HFFc6 (cell line): ENCODE measurements at places on chromosomes 16 and 17. TPM values are rescaled to one million over a fixed set of nuclear protein-coding genes. Genes with fewer than 3 reads are reported as not detected.

Gene NPIPA2
- total RNA-seq: 1.4 to 2.0 TPM (median 1.4 TPM) in 3 replicates

Gene C17orf100
- 1.1 to 1.7 TPM (median 1.2 TPM) in 3 replicates for total RNA-seq

Gene KRTAP2-1
- not detected in 3 replicates for total RNA-seq

Gene ZNF205
- 8.9 to 11.2 TPM (median 9.1 TPM) in 3 replicates for total RNA-seq

Gene TIMM22
- total RNA-seq: 17.7 and 18.5 TPM in 2 replicates

Gene BMERB1
- 23.1 and 31.6 TPM in 2 replicates for total RNA-seq

DNA sequence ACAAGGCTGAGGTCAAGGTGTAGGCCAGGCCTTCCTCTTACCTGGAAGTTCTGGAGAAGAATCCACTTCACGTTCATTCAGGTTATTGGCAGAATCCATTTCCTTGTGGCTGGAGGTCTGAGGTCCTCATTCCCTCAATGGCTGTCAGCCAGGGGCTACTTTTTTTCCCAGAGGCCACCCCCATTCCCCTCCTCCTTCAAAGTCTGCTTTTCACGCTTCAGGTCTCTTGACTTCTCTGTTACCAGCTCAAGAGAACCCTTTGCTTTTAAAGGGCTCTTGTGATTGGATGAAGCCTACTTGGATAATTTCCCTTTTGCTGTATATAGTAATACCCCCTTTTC, 55.1 kb upstream of the LGALS9 start:
- peaks cover 51% of the 10 kb centered on the region for H3K4me1 ChIP-seq
- no peak overlapping the region for H3K4me3 ChIP-seq
- H3K27me3 ChIP-seq: no peaks in the 10 kb centered on the region
- H3K27ac ChIP-seq: no peak overlapping the region

DNA sequence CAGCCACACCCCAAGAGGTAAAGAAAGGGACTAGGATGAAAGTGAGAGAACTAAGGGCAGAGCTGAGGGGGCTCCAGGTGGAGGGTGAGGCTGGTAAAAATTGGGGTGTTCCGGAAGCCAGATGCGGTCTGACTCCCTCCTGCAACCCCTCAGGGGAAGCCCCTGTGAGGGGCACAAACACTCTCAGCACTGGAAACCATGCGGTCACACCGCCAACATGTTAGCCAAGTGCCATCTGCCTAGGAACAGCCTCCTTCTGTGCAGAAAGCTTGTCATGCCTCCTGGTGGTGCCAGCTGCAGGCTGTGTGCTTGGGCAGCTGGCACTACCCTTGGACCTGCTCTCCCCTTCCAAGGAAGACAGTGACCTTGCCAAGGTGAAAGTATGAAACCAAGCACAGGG, 83.5 kb upstream of the RPL38 start:
- no peaks in the 10 kb centered on the region for H3K4me1 ChIP-seq
- no peak overlapping the region for H3K4me3 ChIP-seq
- H3K27ac ChIP-seq: no peak overlapping the region
- H3K27me3 ChIP-seq: peaks cover 7% of the 10 kb centered on the region
- H3K36me3 ChIP-seq: no peaks in the 10 kb centered on the region; the same call in none of the 2 replicates

GRCh38 chr17:2084766-2085647, 30.1 kb downstream of the HIC1 start:
- H3K36me3 ChIP-seq: peaks cover 15% of the 10 kb centered on the region
- H3K27me3 ChIP-seq: peaks cover 3% of the 10 kb centered on the region
- peak; percentile 79 for DNase-seq
- H3K4me3 ChIP-seq: peak overlapping the region; percentile 50
- H3K27ac ChIP-seq: peak overlapping the region; percentile 94
- peaks cover 92% of the 10 kb centered on the region for H3K4me1 ChIP-seq

- no peak overlapping the region for H3K4me3 ChIP-seq
- peaks cover 2% of the 10 kb centered on the region; the same call in 1 of the 2 replicates for H3K27me3 ChIP-seq
- DNase-seq: peak; percentile 58
- H3K27ac ChIP-seq: no peak overlapping the region
- peaks cover 24% of the 10 kb centered on the region for H3K4me1 ChIP-seq
These were observed 61.6 kb downstream of the RGS9 start for GRCh38 chr17:65198653-65199382.

DNA sequence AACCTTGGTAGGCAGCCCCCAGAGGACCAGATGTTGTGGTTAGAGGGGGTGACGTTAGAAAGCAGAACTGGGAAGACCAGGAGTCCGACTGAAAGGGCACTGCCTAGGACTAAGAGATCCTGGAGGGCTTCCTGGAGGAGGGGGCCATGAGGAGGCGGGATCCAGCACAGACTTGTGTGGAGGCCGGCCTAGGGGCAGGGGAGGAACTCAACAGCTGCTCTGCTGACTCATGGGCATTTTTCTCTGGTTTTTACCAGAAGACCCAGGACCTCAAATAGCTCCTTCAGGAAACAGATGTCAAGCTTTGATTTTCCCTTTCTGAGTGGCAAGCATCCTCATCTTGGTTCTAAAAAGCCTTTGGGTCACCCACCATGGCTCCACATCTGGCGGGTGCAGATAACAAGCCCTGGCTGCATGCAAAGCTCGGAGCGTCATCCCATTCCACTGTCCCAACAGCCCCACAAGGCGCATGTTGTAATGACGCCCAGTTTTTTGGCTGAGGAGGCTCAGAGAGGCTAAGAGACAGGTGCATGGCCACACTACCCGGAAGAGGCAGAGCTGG, 29.0 kb downstream of the IL21R start:
- H3K4me3 ChIP-seq: no peak overlapping the region
- peaks cover 41% of the 10 kb centered on the region for H3K4me1 ChIP-seq
- H3K27me3 ChIP-seq: peaks cover 4% of the 10 kb centered on the region; the same call in 1 of the 2 replicates
- no peak for DNase-seq

DNA sequence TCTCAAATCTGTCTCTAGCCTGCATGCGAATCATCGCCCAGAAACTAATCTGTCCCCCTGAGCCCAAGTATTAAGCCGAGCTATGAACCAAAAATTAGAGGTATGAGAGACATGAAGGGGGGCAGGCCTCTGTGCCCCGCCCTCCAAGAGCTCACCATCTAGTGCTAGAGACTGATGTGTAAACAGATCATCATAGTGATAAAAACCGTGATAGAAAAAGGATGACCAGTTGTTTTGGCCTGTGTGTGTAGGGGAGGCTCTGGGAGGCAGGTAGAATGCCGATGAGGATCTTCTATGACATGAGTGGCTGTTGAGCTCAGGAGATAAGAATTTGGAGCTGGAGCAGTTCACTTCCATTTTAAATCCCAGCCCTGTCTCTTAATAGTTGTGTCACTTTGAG, 89.1 kb upstream of the TBX2 start:
- H3K27me3 ChIP-seq: peaks cover 2% of the 10 kb centered on the region
- DNase-seq: peak; percentile 78
- peaks cover 63% of the 10 kb centered on the region for H3K4me1 ChIP-seq
- H3K36me3 ChIP-seq: no peaks in the 10 kb centered on the region; the same call in 1 of the 2 replicates
- H3K27ac ChIP-seq: peak overlapping the region; percentile 98

DNA sequence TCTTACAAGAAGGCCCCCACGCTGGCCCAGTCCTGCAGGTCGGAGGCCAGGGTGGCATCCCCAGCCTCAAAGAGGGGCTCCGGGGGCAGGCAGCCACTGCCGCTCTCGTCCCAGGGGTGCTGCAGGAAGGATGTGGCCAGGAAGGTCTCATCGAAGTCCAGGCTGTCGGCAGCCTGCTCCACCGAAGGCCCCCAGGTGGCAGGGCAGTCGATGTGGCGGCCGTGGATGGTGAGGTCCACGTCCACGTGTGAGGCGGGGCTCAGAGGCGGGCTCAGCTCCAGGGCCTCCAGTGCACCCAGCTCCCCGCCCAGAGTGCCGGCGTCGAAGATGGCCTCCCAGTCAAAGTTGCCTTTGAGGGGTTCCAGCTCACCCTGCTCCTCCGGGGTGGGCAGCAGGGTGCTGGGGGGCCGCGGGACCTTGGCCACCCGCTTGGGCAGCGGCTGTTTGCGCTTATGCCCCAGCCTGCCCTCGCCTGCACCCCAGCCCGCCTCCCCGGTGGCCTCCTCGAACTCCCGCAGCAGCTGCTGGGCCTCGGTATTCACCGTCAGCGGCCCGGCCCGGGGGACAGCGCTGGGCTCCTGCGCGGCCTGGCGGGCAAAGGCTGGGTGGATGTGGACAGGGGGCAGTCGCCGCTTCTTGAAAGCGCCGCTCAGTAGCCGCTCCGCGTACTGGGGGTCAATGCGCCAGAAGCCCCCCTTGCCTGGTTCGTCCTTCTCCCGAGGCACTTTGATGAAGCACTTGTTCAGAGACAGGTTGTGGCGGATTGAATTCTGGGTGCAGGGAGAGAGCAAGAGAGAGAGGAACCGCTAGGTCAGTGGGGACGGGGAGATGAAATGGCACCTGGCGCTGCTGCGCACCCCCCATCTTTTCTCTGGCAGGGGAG, 3.5 kb downstream of the FOXJ1 start:
- H3K4me1 ChIP-seq: peaks cover 6% of the 10 kb centered on the region; the same call in 1 of the 2 replicates
- no peak overlapping the region for H3K27ac ChIP-seq
- no peak for DNase-seq
- no peaks in the 10 kb centered on the region for H3K36me3 ChIP-seq
- H3K4me3 ChIP-seq: no peak overlapping the region

GRCh38 chr17:48241131-48241591, 133.6 kb downstream of the SNX11 start:
- H3K27me3 ChIP-seq: peaks cover under 1% of the 10 kb centered on the region
- no peaks in the 10 kb centered on the region for H3K36me3 ChIP-seq
- H3K4me3 ChIP-seq: peak overlapping the region; percentile 6; the same call in 1 of the 2 replicates
- DNase-seq: peak; percentile 45

GRCh38 chr16:56742030-56742984, 12.4 kb downstream of the NUP93 start:
- H3K27me3 ChIP-seq: no peaks in the 10 kb centered on the region
- peak overlapping the region; percentile 91 for H3K27ac ChIP-seq
- H3K4me1 ChIP-seq: peaks cover 70% of the 10 kb centered on the region
- peaks cover 9% of the 10 kb centered on the region; the same call in 1 of the 2 replicates for H3K36me3 ChIP-seq

- H3K4me1 ChIP-seq: peaks cover 15% of the 10 kb centered on the region
- H3K4me3 ChIP-seq: no peak overlapping the region
- H3K27me3 ChIP-seq: no peaks in the 10 kb centered on the region
- peaks cover 7% of the 10 kb centered on the region; the same call in 1 of the 2 replicates for H3K36me3 ChIP-seq
- no peak for DNase-seq
- no peak overlapping the region for H3K27ac ChIP-seq
These were observed 199.9 kb upstream of the COX10 start for GRCh38 chr17:13869331-13869940.

- H3K27ac ChIP-seq: peak overlapping the region; percentile 99
- H3K4me1 ChIP-seq: peaks cover 45% of the 10 kb centered on the region
- peaks cover 6% of the 10 kb centered on the region; the same call in 1 of the 2 replicates for H3K36me3 ChIP-seq
- H3K27me3 ChIP-seq: peaks cover 2% of the 10 kb centered on the region
- DNase-seq: peak; percentile 88
These were observed 25.3 kb downstream of the G6PC3 start for GRCh38 chr17:44095647-44096496.

- no peak for DNase-seq
- no peak overlapping the region for H3K27ac ChIP-seq
These were observed 3.5 kb upstream of the CES4A start for GRCh38 chr16:66984892-66985311.

DNA sequence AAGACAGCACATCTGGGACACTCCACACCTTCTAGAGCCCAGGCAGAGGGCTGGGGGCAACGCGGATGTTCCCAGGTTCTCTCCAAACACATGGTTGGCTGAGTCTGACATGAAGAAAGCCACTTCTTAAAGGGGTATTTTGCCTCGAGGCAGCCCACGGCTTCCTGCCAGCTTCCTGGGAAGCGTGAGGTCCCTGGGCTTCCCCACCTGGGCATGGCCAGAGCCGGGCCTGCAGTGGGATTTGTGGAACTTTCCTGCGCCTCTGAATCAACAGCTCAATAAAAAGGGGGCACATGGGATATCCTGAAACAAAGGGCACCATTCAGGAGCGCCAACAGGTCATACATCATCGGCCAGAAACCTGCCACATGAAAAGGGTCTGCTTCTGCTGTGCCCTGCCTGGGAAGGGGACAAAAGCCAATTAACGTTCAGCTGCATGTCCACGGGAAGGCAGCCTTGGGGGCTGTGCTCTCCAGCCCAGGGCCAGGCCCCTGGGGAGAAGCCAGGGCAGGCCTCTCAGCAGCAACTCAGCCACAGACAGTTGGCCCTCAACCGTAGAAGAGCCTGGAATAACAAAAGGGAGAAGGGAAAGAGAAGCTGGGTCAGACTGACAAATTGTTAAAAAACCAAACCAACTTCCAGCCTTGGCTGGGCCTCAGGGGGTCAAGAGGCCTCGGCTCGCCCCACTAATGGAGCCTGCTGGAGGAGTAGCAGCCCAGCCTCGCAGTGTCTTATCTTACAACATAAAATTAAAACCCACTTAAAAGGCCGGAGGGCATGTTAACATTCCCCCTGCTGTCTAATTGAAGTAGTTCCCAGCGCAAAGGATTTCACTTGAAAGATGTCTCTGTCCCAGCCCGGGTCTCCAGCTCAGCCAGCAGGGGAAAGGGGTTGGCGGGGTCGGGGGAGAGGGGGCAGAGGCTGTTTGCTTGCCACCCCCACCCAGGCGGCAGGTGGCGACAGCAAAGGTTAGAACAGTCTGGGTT, 34.2 kb downstream of the TBX4 start:
- peaks cover 30% of the 10 kb centered on the region for H3K4me1 ChIP-seq
- DNase-seq: peak; percentile 67
- no peaks in the 10 kb centered on the region for H3K36me3 ChIP-seq
- H3K27me3 ChIP-seq: no peaks in the 10 kb centered on the region; the same call in 1 of the 2 replicates
- H3K4me3 ChIP-seq: no peak overlapping the region

DNA sequence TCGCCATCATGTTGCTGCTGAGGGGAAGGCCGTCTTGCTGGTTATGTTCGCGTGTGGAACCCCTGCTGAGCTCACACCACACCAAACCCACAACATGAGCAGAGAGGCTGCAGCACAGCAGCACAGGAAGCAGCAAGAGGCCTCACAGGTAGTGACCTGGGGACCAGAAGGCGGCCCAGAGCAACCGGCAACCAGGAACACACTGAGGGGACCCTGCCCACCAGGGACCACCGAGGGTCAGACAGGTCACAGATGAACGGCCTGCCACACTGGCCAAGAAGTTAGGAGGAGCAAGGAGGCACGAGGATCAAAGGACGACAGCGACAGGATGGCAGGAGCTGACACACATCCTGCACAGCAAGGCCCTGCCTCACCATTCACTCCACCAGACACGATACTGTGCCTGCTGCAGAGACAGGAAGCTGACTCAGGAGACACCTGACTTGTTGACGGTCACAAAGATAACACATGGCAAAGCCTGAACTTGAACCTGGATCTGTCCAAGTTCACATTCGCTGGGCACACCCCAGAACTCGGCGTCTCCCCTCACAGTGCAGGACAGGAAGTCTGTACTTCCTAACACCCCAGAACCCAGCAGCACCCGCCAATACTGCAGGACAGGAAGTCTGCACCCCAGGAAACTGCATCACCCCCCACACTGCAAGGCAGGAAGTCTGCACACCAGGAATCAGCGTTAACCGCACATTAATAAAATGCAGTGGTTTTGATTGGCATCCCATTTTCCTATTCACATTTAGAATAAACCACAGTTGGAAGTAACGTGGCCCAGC, 98.5 kb downstream of the ZNF778 start:
- H3K27ac ChIP-seq: peak overlapping the region; percentile 99
- peaks cover 11% of the 10 kb centered on the region for H3K27me3 ChIP-seq
- peaks cover 40% of the 10 kb centered on the region for H3K36me3 ChIP-seq
- peak overlapping the region; percentile 77 for H3K4me3 ChIP-seq
- DNase-seq: peak; percentile 91

DNA sequence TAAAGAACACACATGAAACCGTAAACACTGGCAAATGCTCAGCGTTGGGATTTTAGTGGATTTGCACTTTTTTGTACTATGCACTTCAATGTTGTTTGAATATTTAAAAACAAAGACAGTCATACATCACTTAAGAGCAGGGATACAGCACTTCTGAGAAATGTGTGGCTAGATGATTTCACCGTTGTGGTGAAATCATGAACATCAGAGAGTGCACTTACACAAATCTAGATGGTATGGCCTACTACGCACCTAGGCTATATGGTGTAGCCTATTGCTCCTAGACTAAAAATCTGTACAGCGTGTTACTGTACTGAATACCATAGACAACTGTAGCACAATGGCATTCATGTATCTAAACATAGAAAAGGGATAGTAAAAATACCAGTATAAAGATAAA, 37.6 kb upstream of the CNEP1R1 start:
- H3K27ac ChIP-seq: no peak overlapping the region
- H3K27me3 ChIP-seq: no peaks in the 10 kb centered on the region; the same call in none of the 2 replicates
- H3K4me1 ChIP-seq: peaks cover 17% of the 10 kb centered on the region
- no peaks in the 10 kb centered on the region for H3K36me3 ChIP-seq
